ENCODE measurements at places on chromosomes 11 and 22.

DNA sequence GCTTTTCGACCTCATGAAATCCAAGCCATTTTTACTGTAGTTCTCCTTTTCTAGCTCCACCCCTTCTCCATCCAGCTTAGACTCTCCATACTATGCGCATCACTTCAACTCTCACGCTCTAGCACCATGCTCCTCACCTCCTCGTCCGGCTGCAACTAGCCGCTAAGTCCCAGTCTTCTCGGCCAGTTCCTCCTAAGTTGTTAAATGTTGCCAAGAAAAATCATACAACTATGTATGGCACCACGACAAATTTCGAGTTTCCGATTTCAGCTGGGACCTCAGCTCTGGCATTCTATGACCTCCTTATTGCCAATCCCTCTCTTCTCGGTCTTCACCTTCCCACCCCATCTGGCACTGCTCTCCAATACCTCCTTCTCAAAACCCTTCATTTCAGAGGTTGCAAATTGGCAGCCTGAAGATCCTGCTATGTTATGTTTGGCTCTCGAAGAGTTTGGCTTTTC, 1.0 kb downstream of the ZNF70 start:
- no peak for DNase-seq

DNA sequence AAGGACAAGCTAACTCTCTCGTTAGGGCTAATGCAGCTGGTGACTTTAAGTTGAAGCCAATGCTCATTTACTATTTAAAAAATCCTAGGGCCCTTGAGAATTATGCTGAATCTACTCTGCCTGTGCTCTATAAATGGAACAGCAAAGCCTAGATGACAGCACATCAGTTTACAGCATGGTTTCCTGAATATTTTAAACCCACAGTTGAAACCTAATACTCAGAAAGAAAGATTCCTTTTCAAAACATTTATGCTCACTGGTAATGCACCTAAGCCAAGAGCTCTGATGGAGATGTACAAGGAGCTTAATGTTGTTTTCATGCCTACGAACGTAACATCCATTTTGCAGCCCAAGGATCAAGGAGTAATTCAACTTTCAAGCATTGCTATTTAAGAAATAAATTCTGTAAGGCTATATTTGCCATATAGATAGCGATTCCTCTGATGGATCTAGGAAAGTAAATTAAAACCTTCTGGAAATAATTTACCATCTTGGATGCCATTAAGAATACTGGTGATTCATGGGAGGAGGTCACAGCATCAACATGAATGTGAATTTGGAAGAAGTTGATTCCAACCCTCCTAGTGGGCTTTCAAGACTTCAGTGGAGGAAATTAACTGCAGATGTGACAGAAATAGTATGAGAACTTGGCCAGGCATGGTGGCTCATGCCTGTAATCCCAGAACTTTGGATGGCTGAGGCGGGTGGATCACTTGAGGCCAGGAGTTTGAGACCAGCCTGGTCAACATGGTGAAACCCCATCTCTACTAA, 14.5 kb downstream of the XNDC1N start:
- no peak for DNase-seq

DNA sequence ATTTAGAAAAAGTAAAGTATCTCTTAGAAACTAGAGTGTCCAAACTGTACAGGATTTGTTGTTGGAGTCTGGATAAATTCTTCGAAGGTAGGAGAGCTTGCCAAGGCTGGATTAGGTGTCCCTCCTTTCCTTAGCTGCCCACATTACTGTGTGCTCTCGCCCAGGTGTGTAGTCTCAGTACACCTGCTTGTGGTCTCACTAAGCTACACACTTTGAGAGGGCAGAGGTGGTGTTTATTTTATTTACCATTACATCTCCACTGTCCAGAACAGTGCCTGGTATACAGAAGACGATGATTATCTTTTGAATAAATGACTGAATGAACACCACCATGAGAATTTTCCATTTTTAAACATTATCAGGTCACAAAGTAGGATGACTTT, 36.5 kb downstream of the VSIG10L2 start:
- no peak for DNase-seq

DNA sequence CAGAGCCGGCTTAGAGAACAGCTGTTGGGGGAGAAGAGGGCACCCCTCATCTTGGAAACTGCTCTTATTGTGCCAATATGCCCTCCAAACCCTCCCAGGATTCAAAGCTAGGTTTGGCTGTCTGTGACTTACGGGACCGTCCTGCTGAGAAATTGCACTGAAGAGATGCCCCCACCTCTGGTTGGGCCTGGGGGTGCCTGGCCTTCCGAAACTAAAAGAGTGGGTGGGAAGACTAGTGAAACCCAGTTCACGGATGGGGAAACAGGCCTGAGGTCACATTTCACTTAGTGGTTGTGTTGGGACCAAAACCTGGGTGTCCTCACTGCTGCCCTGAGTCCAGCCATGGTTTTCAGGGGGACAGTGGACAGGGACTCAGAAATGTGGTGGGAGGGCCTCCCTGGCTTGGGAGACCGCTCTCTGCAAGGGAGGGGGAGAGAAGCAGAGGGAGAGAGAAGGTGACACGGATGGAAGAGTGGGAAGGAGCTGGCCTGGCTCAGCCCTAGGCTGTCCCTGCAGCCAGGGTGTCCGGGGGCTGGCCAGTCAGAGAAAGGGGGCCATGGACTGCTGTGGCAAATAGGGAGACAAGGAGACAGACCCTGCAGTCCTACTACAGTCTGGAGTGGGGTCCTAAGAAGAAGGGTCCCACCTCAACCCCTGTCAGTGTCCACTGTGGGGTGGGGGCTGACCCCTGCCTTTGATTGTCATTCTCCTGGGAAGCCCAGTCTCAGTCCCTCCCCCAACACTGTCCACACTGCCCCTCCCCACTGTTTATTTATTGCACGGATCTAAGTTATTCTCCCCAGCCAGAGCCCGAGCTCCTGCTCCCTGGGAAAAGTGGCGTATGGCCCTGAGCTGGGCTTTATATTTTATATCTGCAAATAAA, 13.6 kb downstream of the MAFF start:
- no peak for DNase-seq

GRCh38 chr11:18115360-18116127, 9.7 kb upstream of the SAAL1 start:
- peak; percentile 46 for DNase-seq

DNA sequence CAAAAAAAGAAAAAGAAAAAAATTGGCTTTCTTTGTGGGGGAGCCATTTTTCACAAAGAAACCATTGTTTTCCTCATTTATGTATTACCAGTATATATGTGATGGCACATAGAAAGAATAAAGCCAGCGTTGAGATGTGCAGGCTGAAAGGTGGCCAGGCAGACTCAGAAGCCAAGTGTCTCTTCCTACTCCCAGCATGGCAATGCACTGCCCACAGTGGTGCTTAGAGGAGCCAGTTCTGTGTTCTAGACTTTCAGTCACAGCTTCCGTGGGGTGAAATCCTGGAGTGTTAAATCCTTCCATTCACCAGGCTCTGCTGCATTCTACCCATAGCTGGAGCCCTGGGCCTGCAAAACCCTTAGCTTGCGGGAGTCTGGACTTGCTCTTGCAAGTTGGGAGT, 18.9 kb downstream of the SNAP29 start:
- no peak for DNase-seq

GRCh38 chr11:67519726-67520125, 3.5 kb downstream of the CABP2 start:
- no peak for DNase-seq

GRCh38 chr11:114083391-114084252, 24.1 kb downstream of the ZBTB16 start:
- no peak for DNase-seq

DNA sequence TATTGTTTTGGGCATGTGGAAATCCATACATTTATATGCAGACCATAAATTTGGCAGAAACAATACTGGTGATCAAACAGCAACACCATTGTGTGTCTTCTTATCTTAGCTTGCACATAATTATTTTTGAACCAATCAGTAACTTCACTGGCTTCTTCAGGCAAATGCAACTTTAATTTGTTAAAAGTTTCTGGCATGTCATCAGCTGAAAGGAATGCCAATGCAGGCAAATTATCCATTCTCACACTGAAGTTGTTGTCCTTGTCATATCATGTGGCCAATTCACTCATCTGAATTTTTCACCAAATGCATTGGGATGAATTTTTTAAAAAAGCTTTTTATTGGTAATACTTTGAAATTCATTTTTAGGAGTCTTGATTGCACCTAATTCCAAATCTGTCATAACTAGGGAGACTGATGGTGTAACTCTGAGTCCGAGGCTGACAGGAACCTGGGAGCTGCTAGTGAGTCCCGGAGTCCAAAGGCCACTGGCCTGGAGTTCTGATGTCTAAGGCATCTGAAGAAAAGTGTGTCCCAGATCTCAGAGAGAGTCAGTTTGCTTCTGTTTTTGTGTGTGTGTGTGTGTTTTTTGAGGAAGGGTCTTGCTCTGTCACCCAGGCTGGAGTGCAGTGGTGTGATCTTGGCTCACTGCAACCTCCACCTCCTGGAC, 17.4 kb upstream of the OR10V1 start:
- no peak for DNase-seq

DNA sequence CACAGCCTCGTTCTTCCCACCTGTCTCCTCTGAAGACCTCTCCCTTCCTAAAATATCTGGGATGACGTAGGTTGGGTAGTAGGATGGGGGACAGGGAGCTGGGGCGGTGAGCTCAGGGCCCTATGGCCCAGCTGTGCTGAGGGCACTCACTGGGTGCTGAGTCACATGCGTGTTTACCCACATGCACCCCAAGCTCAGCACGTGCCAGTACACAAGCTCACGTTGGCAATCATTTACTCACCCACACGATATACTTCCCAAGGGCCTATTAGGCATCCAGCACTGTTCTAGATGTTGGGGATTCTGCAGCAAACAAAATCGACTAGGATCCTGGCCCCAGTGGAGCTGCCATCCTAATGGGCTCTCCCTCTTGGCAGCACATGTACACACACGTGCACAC, 28.7 kb downstream of the ARAP1 start:
- DNase-seq: no peak

- no peak for DNase-seq
Measured at GRCh38 chr22:25919452-25919851, 177.5 kb downstream of the MYO18B start.

GRCh38 chr11:113182288-113182687, 132.1 kb upstream of the TTC12 start:
- no peak for DNase-seq

- no peak for DNase-seq
Measured at GRCh38 chr22:39234472-39234787, 10.4 kb downstream of the PDGFB start.

DNA sequence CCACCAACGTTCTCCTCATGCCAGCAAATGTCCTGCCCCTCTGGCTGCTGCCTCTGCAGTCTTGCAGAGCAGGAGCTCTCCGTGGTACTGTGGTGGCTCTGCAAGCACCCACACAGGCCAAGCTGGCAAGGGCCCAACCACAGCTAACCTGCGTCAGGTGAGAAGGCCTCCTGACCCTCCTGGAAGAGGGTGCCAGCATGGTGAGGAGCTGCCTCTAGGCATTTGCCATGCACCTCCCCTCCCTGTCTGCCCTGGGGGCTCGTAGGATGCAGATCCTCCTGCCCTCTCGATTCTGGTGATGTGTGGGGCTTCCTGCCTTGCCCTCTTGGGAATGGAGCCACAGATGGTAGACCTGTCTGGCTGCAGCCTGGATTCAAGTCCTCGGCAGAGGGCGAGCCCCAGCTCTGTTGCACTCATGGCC, 1408.8 kb downstream of the TBC1D22A start:
- no peak for DNase-seq

DNA sequence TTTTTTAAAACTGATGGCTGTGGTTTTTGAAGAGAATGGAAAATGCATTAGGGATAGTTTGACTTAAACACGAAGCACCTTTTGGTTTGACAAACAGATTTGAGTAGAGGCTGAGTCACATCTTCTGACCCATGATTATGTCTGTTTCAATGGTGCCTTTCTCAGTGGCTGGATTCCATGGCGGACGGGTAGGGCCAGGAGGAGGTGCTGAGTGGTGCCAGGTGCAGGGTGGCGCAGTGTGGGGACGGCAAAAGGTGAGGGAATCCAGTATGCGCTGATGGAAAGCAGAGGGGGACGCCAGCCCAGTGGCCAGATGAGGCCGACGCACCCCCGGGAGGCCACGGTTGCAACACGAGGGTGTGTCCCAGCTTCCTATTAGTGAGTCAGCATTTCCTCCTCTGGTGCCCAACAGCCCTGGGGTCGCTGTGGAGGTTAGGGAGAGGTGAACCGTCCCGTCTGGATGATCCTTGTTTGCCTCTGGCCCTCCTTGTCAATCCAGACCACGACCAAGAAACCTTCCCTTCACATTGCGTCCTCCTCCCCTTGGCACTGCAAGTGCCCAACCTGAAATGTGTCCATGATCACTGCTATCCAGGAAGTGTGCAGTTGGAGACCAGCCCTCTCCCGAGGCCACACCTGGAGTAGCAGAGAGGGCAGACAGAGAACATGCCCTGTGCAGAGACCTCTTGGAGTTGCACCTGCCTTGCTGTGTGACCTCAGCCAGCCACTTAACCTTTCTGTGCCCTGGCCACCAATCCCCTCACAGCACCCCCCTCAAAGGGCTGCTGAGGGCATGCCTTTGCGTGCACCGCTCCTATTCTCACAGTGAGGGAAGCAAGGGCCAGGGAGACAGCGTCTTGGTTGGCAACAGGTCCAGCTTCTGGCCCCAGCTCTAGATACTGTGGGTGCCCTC, 32.5 kb upstream of the ATXN10 start:
- DNase-seq: no peak

DNA sequence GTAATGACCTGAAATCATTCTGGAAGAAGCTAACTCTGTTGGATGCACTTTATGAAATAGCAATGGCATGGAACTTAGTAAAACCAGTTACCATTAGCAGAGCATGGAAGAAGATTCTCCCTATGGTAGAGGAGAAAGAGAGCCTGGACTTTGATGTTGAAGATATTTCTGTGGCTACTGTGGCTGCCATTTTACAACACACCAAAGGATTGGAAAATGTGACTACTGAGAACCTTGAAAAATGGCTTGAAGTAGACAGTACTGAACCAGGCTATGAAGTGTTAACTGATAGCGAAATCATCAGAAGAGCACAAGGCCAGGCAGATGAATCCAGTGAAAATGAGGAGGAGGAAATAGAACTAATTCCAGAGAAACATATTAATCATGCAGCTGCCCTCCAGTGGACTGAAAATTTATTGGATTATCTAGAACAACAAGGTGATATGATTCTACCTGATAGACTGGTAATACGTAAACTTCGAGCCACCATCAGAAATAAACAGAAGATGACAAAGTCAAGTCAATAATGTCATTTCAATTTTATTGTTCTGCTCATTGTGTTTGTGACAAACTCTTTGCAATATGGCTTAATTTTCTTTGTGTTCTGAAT, 2.0 kb downstream of the JRKL start:
- DNase-seq: no peak

GRCh38 chr11:29119707-29120618, 896.9 kb downstream of the KCNA4 start:
- DNase-seq: no peak

DNA sequence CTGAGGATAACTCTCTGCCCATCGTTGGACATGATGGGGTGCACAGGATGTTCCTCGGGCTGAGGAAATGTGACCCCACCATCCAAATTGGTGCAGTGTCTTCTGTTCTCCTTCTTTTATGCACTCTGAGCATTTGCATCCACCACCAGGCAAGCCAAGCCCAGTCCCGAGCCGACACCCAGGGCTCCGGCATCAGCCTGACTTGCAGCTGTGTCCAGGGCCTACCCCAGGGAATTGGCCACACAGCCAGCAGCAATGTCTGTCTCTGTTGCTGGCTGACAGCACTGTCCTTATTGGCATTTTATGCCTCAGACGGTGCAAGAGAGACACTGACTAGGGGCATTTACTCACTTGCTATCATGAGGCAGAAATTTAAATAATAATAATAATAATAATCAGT, 25.4 kb upstream of the CPT1A start:
- no peak for DNase-seq
